ENCODE measurements at places on chromosomes 1 and 21. TPM values are rescaled to one million over a fixed set of nuclear protein-coding genes. Genes with fewer than 3 reads are reported as not detected.
A peak's percentile ranks its signal among the peaks of the same experiment; 100 is the strongest.

GRCh38 chr1:201678264-201679101, 139.6 kb downstream of the NAV1 start:
- DNase-seq = no peak

- DNase-seq = no peak
These were observed 136.2 kb downstream of the NTNG1 start for GRCh38 chr1:107277022-107277421.

DNA sequence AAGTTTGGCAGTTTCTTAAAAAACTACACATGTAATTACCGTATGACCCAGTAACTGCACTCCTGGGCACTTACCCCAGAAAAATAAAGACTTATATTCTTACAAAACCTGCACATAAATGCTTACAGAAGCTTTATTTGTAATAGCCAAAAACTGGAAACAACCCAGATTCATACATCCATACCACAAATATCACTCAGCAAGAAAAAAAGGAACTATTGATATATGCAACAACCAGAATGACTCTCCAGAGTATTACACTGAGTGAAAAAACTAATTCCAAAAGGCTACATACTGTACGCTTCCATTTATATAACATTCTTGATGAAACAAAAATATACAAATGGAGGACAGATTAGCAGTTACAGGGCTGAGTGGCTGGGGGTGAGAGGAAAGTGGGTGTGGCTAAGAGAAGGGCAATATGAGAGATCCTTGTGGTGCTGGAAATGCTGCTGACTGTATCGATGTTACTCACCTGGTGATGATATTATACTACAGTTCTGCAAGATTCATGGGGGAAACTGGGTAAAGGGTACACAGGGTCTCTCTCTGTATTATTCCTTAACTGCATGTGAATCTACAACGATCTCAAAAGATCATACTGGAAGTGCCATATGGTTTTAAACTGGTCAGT, 96.0 kb upstream of the GNG4 start:
- DNase-seq = no peak

GRCh38 chr21:44592446-44593311, at the start of gene KRTAP10-6:
Gene KRTAP10-6 (minus strand): TSS chr21:44592505. CDS start chr21:44592484, 21 bp downstream.
- peak; percentile 60 for DNase-seq

DNA sequence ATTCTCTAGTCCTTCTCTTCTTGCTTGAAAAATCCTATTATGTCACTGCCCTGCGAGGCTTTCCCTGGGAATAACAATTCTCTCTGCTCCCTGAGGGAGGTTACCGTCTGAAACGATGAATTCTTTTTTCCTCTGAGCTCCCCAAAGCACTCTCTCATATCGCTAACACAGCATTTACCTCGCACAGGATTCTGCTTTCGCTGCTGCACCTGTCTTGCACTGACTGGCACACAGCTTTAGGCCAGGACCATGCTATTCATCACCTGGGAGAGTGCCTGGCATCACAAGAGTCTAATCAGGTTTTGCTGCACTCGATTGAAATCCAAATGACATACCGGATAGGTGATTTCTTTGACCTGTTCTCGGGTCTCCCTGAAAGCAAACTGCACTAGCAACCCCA, 52.8 kb upstream of the GNG4 start:
- DNase-seq = no peak

- peak; percentile 11 for DNase-seq
These were observed 3.2 kb downstream of the TMCC2 start for GRCh38 chr1:205230982-205231381.

DNA sequence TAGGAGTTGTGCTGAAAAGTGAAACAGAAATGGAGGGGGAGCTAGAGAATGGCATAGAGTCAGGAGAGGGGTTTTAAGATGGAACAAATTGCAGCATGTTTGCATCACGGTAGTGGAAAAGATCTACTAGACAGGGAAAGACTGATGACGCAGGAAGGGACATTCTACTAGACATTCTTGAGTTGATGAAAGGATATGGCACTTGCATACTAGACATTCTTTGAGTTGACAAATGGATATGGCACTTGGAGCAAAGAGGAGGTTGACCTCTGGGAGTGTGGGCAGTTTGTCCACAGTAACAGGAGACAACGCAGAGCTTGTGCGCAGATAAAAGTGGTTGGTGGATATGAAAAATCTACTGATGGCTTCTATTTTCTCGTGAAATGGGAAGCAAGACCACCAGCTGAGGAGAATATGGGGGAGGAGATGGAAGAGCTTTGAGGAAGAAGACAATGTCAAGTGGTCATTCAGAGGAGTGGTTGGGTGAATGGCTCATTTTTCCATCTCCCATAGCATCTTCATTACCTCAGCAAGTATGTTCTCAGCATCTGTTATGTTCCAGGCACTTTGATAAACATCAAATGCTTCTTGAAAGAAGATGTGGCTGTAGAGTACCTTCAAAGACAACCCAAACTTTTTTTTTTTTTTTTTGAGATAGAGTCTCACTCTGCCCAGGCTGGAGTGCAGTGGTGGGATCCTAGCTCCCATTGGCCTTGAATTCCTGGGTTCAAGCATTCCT, 2.4 kb upstream of the CTPS1 start:
- DNase-seq = no peak

DNA sequence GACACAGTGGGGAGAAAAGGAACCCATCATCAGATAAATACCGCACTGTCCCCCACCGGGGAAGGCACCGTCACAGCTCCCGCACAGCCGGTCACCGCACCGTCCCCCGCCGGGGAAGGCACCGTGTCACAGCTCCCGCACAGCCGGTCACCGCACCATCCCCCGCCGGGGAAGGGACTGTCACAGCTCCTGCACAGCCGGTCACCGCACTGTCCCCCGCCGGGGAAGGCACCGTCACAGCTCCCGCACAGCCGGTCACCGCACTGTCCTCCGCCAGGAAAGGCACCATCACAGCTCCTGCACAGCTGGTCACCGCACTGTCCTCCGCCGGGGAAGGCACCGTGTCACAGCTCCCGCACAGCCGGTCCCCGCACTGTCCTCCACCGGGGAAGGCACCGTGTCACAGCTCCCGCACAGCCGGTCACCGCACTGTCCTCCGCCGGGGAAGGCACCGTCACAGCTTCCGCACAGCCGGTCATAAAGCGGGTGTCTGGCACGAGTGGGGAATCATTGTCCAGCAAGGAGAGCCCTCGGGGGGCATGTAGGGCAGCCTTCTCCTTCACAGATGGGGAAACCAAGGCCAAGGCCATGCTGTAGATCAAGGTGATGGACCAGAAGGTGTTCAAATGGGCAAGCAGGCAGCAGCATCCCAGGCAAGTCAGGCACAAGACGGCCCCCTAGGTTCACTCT, 280.1 kb downstream of the NPHP4 start:
- DNase-seq = no peak

- no peak for DNase-seq
These were observed 143.4 kb upstream of the USP24 start for GRCh38 chr1:55358581-55358980.

DNA sequence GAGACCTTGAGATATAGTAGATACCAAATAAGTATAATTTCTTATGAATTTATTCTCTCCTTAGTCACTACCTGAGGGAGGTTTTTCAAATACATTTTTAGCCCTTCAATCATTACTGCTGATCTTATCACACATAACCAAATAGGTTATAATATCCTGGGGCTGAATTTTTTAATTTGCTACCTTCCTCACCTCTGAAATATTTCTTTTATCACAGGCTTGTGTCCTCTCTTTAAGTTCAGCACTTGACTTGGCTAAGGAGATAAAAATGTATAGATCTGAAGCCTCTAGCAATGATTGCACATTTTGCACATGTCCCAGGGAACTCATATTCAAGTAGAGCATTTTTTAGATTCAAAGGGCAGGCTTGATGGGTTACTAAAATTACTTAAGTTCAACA, 23.1 kb downstream of the CFH start:
- DNase-seq = no peak

GRCh38 chr1:186139701-186140100, 235.4 kb downstream of the TPR start:
- DNase-seq = no peak

DNA sequence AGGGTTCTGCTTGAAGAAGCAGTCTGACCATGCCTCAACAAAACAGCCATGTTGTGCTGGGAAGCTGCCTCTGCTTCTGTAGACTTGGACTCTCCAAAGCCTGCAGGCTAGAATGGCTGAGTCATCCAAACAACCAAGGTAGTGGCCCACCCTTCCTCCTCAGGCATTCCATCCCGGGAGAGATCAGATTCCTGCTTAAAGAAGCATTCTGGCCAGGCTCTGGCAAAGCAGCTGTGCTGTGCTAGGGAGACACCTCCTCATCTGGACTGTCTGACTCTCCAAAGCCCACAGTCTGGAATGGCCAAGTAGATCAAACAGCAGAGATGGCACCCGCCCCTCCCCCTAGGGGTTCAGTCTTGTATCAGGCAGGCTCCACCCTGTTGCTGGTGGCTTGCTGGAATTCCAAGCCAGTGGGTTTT, 38.3 kb upstream of the F3 start:
- DNase-seq = no peak

GRCh38 chr1:5997316-5997715, 5.1 kb upstream of the NPHP4 start:
- no peak for DNase-seq

- no peak for DNase-seq
These were observed 3.2 kb upstream of the NUAK2 start for GRCh38 chr1:205324781-205325180.

DNA sequence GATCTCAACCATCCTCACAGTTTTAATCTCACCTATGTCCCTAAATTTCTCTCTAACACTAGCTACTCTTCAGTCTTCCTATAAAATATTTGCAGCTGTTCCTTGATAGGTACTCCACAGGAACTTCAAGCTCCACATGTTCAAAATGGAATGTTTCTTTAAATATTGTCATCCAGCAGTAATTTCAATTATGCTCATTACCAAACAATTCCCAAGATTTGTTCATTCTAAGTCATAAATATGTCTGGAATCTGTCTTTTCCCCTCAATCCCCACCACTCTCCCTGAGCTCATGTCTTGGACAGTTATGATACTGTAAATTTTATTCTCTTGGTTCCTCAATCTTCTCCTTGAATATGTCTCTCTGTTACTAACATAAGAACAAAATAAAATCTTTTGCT, 214.4 kb downstream of the NRIP1 start:
- DNase-seq = no peak

GRCh38 chr1:151990856-151991198, 2.8 kb downstream of the S100A10 start:
- DNase-seq = peak; percentile 72

DNA sequence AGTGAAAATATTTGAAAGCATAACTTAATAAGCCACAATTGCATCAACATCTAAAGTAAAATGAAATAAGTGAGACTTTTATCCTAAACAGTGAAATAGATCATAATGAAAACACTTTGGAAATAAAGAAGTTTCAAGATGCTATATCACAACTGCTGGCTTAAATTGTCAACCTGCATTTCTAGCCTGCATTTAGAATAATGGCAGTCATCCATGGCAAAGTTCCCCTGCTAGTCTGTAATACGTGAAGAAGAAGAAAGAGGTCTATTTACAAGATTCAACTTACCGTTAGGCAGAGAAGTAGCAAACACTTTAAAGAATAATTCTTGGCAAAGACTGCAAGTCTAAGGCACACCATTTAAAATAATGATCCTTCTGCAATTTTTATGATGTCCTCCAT, 133.6 kb downstream of the DPYD start:
- no peak for DNase-seq

DNA sequence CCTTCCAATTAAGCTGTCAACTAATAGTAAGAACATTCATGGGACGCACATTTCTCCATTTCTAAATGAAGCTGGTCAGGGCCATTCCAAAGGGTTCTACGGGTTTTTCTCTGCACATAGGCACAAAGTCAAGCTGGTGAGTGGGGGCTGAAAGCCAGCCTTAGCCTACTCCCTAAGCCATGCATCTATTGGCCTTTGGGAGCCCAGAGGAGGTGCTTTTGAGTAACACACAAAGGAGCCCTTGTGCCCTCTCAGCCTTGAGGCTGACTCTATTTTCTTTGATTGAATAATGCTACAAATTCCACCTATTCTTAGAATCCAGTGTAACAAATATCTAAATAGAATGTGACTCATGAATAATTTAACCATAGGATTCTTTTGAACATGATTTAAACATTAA, 73.6 kb downstream of the RGS13 start:
- no peak for DNase-seq

GRCh38 chr21:21831036-21831435, 832.8 kb downstream of the NCAM2 start:
- DNase-seq = no peak

DNA sequence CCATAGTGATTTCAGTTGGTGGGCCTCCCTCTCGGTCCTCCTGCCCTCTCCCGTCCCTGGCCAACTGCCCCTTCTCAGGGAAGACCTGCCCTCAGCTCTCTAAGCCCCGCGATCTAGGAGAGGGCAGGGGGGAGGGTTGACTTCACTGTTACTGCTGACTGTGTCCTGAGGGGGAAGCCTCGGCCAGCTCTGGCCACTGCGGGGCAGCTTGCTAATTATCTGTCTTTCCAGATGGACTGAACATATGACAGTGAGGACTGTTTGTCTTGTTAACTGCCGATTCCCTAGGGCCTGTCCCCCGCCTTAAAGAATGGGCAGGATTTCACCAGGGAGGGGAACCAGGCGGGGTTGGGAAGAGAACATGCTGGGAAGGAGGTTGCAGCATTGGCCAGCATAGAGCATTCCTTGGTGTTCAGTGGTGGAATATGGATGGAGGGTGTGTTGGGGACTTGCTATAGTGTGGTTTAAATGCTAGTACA, 22.9 kb downstream of the NIPAL3 start:
- no peak for DNase-seq

- DNase-seq = no peak
These were observed 12.2 kb upstream of the ARHGEF10L start for GRCh38 chr1:17527036-17527914.

- DNase-seq = peak; percentile 47
These were observed 33.6 kb downstream of the SPAG17 start for GRCh38 chr1:118151312-118151937.

GRCh38 chr1:116092752-116093489, 18.3 kb upstream of the MAB21L3 start:
- DNase-seq = no peak

DNA sequence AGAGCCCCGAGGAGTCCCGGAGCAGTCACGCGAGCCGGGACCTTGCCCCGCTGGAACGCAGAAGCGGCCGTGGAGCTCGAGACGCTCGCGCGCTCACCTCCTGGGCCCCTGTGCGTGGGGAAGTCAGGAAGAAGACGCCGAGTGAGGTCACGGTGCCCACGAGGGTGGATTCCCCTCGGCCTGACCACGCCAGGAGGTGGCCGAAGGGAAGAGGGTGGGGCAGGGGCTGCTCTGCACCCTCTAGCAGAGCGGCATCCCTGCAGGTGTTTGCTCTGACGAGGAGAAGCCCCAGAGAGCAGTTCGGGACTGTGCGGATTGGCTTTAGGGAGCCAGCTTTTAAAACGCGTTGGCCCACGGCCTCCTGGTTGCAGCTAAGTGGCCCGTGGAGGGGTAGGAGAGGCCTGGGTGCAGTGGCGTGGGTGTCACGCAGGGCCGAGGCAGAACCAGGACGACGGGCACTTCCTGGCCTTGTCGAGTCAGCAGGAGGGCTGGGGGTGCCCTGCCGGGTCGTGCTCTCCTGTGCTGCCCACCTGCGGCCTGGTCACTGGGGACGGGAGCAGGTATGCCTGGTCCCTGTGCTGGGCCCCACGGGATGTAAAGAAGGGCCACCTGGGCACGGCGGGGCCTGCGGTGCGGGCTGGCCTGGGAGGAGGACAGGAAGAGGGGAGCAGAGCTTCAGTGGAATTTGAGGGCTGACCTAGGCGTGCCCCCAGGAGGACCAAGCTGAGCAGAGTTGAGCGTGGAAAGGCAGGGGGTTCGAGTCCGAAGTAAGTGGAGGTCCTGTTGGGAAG, 1.0 kb downstream of the PDXK start:
- no peak for DNase-seq

Gene LRRC8B
- total RNA-seq = 2.8 TPM

Gene OR2L13
- total RNA-seq = not detected

Gene C1orf141
- not detected for total RNA-seq

Gene NUP210L
- 0.10 TPM for total RNA-seq

Gene AMY2B
- total RNA-seq = 18.0 TPM

Gene CD84
- 3.2 TPM for total RNA-seq

Gene FCRL3
- not detected for total RNA-seq
